Stimulated activated CD8-positive, alpha-beta memory T cell treated with anti-CD3 and anti-CD28 coated beads, Interleukin-4, amount 100 ng/mL, for 1 hour (primary cell): ENCODE measurements at places on chromosomes 7 and 10.

GRCh38 chr7:157013602-157014549 is 3.4 kb upstream of the MNX1 start:
- no peak for DNase-seq

DNA sequence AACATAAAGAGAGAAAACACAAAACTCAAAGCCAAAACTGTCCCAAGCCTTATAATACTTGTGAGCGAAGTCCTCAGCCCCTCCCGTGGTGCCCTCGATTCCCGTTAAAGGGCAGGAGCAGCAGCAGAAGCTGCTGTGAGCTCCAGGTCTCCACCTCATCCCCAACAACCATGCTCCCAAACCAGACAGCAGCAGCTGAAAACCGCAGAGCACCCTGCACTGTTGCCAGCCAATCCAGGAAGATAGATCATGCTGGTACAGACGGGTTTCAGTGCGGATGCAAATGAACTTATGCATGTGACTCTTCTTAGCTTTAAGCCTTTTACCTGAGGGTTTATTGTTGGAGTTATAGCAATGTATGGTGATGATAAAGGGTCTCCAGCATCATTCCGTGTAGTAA is 97.9 kb downstream of the DNAJB6 start:
- no peak for DNase-seq

GRCh38 chr7:156475666-156476065 is 164.9 kb upstream of the RNF32 start:
- no peak for DNase-seq

DNA sequence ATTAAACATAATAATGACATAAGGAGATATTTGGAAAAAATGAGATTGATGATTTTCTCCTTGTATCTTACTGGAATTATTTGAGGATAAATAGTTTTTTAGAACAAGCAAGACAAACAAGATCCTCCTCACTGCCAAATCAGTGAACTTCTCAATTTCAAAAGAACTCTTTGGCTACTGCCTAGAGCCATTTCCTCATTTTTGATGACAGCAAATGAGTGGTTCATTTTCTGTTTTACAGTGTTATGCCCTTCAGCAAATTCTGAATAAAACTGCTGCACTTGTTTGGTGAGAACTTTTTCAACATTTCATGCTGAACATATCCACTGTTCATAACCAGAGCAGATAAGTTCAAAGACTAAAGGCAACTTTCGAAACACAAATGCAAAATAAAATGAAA is 42.5 kb upstream of the AHR start:
- DNase-seq: no peak
